Stimulated activated naive CD8-positive, alpha-beta T cell treated with anti-CD3 and anti-CD28 coated beads, Interleukin-15, amount 100 ng/mL, for 72 hours (primary cell): ENCODE measurements at places on chromosomes 5 and 9.

- no peak for DNase-seq
These were observed 17.7 kb downstream of the CAVIN4 start for GRCh38 chr9:100595391-100596199.

- DNase-seq = peak; percentile 52
These were observed 1.3 kb upstream of the ANKRD18A start for GRCh38 chr9:38621434-38622287.

DNA sequence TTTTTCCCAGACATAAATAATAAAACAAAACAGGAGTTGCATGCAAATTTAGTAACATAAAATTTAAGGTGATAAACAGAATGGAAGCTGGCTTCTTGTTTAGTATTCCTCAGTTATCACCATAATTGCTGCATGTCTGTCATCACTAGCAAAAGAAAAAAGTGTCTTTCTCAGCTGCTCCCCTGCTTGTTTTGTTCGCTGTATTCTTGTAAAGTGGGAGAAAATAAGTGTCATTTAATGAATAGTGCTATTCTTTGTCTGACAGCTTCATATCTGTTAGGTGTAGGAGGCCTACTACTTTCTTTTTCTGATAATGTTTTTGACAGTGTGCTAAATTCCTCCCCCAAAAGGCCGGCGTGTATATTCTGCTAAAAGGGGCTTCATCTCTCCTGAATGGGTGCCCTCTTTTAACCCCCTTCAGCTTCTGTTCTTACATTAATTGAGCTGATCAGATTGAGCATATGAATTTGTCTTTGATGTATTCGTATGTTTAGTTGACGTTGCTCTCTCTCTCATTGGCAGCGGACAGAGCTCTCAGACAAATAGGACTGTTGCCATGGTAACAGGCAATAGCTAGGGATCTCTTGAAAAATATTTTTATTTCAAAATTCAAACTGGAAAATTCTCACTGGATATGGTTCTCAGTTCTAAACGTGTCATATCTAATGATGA is 303.8 kb downstream of the KIAA0825 start:
- DNase-seq = no peak

GRCh38 chr9:127034691-127035090 is 87.7 kb downstream of the ANGPTL2 start:
- DNase-seq = no peak

DNA sequence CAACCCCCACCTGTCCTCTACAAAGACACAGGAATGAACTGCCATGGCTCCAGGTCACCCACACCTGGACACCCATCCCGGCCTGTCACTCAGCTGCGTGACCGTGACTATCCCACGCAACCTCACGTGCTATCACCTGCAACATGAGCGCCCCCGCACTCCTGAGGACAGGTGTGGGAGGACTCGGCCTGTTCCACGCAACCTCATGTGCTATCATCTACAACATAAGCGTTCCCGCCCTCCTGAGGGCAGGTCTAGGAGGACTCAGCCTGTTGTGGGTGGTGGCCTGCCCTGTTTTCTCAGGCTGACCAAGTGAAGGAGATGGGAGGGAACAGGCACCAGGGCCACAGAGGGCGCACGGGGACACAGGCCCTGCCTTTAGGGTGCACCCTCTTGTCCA is 4.1 kb downstream of the QSOX2 start:
- no peak for DNase-seq

GRCh38 chr5:140018096-140018481 is 25.0 kb downstream of the NRG2 start:
- no peak for DNase-seq

DNA sequence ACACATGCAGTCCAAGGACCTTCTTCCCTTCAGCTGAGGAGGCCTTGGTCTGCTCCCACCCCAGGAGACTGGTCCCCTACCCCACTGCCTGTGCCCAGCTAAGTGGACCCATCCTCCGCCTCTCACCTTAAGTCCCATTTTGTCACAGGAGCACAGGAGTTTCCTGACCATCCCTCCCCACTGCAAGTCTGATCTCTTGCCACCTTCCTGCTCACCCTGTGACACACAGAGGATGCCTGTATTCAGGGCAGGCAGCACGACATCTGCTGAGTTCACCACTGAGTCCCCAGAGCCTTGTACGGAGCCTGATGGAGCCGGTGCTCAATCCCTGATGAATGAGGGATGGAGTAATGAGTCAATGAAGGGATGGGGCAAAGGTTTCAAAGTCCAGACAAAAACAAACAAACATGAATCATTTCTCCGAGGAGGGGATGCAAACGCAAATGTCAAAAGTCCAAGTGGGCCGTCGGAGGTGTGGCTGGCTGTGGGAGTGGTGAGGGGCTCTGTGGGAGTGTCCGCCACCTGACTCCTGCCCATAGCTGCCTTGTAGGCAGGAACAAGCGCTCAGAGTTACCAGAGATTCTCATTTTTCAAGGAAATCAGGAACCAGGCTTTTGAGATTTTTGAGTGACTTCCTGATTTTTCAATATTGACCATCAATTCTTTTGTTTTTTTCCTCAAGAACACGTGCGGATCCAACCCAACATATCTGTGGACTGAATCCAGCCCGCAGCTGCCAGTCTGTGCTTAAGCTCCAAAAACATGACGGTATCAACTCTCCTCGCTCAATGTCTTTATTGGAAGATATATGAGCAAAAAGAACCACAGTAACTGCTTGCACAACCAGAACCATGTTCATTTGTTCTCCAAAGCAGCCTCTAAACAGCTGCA is 4.4 kb downstream of the RAPGEF1 start:
- no peak for DNase-seq

GRCh38 chr5:14254686-14255085 is 111.5 kb downstream of the TRIO start:
- no peak for DNase-seq

- DNase-seq = no peak
These were observed 64.6 kb downstream of the GABRB2 start for GRCh38 chr5:161481922-161482321.

DNA sequence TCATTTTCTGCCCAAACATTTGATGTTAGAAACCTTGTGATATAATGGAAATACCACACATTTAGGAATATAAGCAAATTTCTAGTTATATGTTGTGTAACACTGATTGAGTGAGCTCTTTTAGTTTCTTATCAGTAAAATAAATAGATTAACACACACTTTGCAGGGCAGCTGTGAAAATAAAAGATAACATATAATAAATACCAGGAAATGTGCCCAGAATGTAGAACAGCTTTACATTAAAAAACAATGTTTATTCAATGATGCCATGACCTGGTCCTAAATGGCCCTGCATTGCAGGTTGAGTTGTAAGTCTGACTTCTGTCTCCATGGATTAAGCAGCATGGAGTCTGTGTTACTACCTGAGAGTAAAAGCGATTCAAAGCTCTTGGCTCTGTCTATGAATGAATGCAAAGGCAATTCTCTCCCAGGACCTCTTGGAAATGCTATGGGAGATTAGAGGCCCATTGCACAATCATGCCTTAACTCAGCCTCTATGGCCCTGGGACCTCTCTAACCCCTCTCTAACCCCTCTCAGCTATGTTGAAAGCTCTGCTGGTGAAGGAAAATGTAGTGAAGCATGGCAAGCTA is 296.0 kb upstream of the ACTBL2 start:
- no peak for DNase-seq

- DNase-seq = no peak
These were observed 368.0 kb upstream of the SEMA6A start for GRCh38 chr5:116942622-116943021.

DNA sequence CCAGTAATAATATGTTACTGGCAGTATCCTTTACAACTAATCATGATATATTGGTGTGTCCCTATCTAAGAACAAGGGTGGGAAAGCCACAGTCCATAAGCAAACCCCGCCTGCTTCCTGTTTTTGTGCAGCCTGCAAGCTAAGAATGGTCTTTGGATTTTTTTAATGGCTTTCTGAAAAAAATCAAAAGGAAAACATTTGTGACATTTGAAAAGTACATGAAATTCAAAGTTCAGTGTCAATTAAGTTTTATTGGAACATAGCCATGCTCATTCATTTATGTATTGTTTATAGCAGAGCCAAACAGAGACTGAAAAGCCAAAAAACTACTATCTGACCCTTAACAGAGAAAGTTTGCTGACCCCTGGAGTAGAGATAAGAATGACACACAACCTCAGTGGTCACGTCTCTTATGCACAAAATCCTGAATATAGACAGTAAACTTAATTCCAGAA is 12.8 kb upstream of the TMEM245 start:
- DNase-seq = no peak
